ENCODE measurements at places on chromosomes 11 and 22.
A peak's percentile ranks its signal among the peaks of the same experiment; 100 is the strongest.

DNA sequence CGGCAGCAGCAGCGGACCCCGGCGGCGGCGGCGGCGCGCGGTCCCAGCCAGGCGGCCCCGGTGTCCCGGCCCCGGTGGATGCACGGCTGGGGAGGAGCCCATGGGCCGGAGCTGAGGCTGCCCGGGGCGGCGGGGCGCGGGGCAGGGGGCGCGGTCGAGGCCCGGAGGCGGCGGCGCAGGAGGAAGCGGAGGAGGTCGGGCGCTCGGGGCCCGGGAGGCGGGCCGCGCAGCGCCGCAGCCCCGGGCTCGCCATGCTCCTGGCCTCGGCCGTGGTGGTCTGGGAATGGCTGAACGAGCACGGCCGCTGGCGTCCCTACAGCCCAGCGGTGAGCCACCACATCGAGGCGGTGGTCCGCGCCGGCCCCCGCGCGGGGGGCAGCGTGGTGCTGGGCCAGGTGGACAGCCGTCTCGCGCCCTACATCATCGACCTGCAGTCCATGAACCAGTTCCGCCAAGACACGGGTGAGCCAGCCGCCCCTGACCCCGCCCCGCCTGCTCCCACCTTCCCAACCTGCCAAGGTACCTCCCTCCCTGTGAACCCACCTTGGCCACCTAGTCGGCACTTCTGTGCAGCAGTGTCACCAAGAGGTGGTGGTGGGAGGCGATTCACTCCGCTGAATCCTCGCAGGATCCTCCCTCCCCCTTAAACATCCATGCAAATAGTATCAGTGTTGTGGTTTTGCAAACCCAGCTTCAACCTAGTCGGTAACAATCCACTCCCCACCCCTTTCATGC lies 580 bp downstream of the DTX4 start:
- DNase-seq, result no peak

DNA sequence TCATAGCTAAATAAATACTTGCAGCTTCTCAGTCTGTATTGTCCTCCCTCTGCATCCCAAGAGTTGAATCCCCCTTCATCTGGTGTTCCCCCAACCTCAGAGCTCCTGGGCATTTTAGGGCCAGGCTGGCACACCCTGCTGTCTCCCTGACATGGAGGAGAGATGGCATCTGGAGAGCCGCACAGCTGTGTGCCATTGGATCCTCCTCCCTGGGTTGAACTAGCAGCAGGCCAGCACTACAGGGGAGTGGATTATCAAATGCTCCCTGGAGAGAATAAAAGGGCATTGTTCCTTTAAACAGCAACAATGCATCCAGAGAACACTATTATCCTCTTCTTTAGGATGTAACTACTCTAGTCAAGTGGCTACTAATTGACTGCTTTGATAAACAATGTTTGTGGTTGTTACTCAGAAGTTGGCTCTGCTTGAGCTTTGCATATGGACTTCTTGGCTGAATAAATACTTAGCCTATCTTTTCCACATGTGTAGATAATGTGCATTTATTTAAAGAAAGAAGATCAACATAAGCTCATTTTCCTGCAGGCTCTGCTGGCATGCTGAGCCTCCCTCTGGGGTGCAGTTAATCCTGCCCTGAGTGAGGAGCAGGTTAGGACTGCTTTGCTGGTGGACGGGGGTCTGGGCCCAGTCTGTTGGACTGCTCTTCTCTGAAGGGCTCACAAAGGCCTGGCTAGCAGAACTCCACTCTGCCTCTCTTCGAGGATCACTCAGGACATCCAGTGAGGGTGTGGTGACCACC lies 897.2 kb downstream of the TBC1D22A start:
- DNase-seq, result no peak

DNA sequence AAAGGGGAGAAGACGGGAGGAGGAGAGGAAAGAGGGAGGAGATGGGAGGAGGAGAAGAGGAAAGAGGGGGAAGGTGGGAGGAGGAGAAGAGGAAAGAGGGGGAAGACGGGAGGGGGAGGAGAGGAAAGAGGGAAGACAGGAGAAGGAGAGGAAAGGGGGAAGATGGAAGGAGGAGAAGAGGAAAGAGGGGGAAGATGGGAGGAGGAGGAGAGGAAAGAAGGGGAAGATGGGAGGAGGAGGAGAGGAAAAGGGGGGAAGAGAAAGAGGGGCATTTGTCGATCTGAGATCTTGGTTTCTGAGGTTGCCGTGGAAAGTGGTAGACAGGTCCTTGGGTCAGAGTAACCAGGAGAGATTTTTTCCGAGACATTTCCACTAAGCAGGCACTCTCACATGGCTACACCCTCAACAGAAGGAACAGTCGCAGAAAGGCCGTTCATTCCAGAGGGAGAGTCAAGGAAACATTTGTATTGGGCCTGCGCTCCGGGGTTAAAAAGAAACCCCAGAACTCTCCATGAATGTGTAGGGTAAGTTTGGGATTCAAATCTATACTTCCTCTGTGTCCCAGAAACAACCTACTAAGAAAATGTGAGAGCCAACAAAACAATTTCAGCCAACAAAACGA lies 39.8 kb upstream of the CARS1 start:
- DNase-seq, result no peak

GRCh38 chr11:8034604-8035190 lies 46.3 kb upstream of the TUB start:
- no peak for DNase-seq

DNA sequence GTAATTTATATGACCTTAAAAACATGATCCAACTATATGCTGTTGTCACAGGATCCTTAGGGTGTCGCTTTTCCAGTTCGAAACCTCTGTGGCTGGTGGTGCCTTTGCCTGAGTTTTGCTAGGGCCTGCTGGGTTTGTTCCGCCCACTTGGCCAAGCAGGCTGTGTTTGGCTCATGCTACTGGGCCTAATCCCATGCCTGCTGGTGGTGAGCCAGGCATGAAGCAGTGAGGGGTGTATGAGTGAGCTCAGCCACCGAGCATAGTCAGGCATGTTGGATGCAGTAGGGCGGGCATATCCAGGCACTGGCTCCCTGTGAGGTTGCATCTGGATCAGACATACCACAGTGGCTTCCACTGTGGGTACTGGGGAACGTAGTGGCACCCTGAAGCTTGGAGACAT lies 16.3 kb downstream of the NPAT start:
- DNase-seq, result no peak

GRCh38 chr11:3037040-3037944 lies 19.9 kb downstream of the CARS1 start:
- peak; percentile 66 for DNase-seq

DNA sequence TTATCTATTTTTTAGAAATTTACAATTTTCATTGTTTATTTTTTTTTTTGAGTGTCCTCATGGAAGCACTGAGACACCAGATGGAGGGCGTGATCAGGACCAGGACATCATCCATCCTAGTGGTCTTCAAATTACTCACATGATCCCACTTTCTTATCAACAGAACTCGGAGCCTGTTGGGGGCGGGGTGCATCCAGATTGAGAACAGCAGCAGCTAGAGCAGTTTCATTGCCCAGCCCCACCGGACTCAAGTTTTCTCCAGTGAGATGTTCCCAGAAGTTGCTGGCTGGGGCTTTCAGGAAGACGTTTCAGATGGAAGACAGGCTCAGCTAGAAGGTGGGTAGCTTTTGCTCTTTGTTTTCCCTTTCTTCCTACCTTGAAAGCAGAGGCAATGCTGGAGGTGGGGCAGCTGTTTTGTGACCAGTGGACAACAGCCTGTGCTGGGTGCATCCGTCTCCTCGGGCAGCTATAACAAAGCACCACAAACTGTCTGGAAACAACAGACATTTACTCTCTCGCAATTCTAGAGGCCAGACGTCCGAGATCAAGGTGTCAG lies 562.1 kb downstream of the TBC1D22A start:
- DNase-seq, result no peak

- DNase-seq, result peak; percentile 65
Observed at GRCh38 chr11:113373306-113373705, 14.3 kb upstream of the ANKK1 start.

DNA sequence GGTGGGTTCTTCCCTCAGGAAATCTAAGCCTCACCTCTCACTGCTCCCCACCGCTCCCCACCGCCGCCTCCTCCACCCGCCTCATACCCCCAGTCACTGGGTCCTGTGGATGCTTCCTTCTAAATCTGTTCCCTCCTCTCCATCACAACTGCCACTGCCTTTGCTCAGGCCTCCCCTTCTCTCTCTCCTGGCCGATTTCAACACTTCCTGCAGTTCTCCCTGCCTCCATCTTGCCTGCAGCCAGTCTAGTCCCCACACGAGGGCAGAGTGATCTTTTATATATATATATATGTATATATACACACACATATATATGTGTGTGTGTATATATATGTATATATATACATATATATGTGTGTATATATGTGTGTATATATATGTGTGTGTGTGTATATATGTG lies 27.8 kb downstream of the CREB3L1 start:
- DNase-seq, result peak; percentile 25

DNA sequence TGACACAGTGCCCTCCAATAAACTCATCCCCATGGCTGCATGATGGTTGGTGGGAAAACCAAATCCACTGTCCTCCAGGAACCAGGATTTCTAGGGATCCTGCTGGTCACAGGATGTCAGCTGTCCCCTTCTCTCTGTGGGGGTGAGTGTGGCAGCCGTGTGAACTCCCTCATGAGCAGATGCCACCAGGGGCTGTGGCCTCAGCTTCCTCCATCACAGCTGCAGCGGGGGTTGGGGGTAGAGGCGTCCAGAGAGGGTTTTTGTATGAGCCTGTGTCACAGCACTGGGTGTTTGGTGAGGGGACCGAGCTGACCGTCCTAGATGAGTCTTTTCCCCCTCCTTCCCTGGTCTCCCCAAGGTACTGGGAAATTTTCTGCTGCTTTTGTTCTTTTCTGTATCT lies 26.4 kb downstream of the IGLL5 start:
- DNase-seq, result no peak

DNA sequence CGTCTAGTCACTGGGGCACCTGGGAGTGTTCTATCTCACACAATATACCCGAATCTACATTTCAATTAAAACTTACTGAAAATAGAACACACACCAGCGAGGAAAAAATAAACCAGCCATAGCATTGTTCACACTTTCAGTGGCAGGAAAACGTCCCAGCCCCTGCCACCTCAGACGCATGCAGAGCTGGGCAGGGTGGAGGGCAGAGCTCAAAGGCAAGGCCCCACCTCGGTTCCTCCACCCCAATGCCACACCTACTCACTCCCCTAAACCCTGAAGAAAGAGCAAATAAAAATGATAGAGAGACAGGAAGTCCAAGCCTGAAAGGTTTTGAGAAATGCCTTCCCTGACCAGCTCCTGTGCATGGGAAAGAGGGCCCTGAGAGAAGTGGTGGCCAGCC lies 14.8 kb downstream of the B3GNT6 start:
- DNase-seq, result no peak

DNA sequence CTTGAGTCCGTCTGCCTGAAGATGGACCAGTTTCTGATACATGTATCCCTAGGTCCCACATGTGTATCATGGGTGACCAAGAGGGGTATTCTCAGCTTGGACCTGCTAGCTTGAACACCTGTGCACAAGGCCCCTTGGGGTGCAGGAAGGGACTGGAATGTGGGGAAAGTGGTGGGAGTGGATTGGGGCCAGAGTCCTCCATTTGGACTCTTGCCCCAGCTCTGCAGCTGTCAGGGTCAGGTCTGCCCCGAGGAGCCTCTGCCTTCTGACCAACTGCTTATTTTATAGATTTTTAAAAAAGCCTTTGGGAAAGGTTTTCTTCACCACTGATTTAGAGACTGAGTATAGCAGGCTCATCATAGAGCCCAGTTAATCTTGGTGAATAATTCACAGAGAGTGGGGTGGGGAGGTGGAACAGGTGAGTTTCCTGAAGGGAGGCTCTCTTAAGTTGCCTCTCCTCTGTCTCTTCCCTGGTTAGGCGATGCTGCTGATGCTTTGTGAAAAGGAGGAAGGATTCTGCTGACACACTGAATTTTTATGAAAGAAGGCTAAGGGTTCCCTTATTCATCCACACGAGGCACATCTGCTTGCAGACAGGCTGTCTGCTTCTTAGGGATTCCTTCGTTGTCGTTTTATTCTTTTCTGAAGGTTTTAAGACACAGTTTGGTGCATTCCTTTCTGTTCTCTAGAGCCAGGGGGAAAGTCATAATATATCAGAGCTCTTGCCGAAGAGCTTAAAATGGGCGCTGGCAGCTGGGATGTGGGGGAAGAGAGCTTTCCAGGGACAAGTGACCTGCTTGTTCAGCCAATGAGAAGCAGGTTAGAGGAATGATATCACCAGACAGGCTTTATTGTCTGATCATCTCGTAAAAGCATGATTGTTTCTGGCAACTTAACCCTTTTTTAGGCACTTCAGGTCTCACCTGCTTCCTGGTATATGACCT lies 19.9 kb downstream of the TRIM44 start:
- no peak for DNase-seq

DNA sequence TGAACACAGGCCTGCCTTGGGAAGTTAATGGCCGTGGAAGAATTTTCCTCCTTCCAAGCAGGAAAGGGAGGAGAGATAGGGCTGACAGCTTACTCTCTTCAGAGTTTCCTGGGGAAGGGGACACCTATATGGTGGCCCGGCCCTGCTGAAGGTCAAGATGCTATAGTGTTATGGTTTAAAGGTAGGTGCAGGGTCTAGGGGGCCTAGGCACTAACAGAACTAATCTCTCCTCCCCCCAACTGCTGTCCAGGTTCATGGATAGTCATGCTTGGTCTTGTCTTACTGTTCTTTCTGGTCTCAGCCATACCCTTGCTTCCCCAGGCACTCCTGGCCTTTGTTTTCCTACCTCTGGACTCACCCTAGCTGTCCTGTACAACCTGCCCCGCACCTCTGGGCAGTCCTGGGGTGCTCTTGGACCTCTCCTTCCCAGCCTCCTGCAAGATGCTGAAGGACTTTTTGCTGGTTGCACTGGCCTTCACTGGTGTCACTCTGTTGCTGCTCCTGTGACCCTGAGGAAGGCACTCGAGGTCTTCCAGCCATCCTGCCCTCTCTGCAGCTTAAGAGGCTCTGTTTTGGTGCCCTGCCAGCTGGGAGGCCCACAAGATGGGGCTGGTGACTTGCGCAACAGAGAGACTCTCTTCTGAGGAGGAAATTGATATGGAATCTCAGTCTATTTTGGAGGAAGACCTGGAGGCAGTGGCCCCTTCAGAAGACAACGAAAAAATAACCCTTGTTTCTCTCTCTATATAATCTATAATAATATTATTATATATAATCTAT lies 17.9 kb downstream of the SEC14L3 start:
- peak; percentile 28 for DNase-seq

DNA sequence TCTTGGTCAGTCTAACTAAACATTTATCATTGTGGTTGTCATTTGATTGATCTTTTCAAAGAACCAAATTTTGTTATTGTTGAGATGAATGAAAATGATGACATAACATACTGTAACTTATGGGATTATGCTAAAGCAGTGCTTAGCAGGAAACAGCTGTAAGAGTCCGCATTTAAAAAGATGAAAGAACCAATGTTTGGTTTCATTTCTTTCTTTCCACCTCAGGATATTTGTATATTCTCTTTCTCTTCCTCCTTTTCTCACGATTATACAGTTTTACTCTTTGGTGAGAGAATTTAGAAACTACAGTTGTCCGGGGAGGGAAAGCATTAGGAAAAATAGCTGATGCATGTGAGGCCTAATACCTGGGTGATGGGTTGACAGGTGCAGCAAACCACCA lies 23.1 kb downstream of the PIH1D2 start:
- DNase-seq, result no peak

- peak; percentile 67 for DNase-seq
Observed at GRCh38 chr11:110425751-110426545, 3.8 kb upstream of the FDX1 start.

- DNase-seq, result no peak
Observed at GRCh38 chr11:78192911-78193351, 4.2 kb downstream of the USP35 start.

- no peak for DNase-seq
Observed at GRCh38 chr22:36387709-36387958, 133 bp downstream of the MYH9 start.

- no peak for DNase-seq
Observed at GRCh38 chr11:64656862-64657261, 65.8 kb downstream of the SLC22A12 start.

GRCh38 chr11:124745270-124745834 lies 5.6 kb downstream of the NRGN start:
- no peak for DNase-seq
